ENCODE measurements at places on chromosomes 12 and 14.

DNA sequence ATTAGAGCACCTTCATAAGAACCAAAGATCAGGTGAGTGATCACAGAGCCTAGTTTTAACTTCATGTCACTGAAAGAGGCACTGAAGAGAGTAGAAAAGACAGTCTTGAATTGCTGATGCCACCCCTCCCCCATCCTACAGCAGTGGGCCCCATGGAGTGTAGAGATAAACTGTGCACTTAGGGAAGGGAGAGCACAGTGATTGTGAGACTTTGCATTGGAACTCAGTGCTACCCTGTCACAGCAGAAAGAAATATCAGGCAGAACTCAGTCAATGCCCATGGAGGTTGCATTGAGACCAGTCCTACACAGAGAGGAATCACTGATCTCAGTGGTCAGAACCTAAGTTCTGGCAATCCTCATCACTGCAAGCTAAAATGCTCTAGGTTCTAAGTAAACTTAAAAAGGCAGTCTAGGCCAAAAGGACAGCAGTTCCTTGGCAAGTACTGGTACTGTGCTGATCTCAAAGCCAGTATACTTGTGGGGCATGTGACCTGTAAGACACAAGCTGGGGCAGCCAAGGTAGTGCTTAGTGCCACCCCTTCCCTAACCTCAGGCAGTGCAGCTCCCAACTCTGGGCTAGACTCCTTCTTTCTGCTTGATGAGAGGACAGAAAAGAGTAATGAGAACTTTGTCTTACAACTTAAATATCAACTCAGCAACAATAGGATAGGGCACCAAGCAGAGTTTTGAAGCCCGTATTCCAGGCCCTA, 94.1 kb downstream of the FSCB start:
- no peak for DNase-seq

- no peak for DNase-seq
Measured at GRCh38 chr12:76680940-76681339, 83.0 kb upstream of the ZDHHC17 start.

- DNase-seq, result no peak
Measured at GRCh38 chr12:19251481-19252132, 122.1 kb downstream of the PLEKHA5 start.

DNA sequence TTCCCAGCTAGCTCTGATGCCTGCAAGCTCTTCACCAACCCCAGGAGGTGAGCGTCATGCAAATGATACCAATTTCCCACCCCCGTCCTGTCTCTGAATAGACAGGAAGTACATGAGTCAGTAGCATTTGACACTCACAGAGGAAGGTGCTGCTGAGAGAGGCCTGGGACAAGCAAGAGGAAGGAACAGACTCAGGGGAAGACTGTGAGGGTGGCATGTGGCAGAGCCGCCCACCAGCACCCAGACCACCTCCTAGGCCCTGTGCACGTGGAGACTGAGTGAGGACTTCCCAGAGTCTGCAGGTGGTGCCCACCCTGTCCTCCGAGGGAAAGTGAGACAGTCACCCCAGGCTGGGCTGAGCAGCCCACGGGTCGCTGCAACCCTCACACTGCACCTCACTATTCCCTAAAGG, 199.5 kb upstream of the SFSWAP start:
- no peak for DNase-seq

DNA sequence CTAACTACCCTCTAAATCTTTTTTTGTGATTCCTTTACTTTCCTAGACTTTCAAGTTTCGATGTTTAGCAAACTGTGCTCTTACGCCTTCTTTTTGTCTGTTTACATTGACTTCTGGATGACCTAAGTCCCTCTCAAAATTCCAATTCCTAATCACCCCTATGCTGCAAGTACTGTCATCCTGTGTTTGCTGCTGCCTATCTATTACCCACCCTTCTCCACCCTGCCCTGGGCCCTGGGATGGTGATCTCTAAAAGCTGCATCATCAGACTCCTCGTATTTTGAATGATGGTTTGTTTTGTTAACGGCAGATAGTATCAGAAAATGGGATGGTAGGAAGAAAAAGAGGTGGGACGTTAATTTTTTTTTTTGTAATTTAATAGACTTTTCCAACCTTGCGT, 272.1 kb downstream of the DIO2 start:
- no peak for DNase-seq

- DNase-seq, result no peak
Measured at GRCh38 chr14:76696791-76697190, 64.5 kb upstream of the VASH1 start.

- DNase-seq, result no peak
Measured at GRCh38 chr14:49893309-49894213, 679 bp downstream of the ARF6 start.

- DNase-seq, result no peak
Measured at GRCh38 chr14:51595881-51596455, 55.7 kb upstream of the FRMD6 start.

DNA sequence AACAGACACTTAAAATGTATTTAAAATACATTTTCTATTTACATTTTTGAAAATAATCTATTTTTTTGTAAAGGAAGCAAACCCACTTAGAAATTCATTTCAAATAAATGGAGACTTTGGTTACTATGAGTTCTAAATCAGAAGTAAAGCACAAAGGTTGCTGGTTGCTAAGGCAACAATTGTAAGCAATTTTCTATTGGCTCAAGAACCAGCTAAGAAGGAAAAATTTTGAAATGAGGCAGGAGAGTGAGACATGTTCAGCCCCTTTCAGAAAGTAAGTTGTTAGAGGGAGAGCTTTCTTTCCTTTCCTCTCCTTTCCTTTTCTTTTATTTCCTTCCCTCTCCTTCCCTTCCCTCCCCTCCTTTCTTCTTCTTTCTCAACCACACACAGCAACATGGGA, 80.7 kb downstream of the PRMT8 start:
- no peak for DNase-seq

DNA sequence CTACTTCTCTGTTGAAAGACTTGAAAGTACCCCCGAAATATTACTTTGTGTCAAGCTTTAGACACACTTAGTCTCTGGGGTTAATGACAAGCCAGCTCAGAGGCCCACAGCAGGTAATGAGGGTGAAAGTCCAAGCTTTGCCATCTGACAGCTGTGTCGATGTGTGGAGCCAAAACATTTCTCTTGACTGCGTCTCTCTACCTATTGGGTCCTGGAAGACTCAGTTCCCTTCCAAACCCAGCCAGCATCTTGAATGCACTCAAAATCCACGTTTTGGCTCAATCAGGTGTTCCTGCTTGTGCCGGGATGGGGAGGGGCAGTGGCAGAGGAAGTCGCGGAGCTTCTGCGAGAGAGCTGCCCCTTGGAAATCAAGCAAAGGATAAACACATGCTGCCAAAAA, 3.2 kb downstream of the PLXNC1 start:
- DNase-seq, result no peak

DNA sequence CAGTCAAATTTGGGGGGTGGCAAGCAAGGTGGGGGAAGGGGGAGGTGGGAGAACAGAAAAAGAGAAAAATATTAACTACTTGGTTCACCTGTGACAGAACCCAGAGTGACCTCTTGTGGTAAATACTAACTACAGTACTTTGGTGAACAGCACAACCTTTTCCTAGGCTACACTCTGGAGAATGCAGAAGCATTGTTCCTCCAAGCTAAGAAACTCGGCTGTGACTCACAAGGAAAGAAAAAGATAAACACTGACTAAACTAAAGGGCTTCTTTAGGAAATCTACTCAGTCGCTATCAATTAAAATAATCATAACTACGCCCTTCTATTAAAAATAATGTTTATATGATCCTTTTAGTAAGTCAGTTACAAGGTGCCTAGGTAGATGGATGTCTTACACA, 5.4 kb downstream of the KCNH5 start:
- no peak for DNase-seq

DNA sequence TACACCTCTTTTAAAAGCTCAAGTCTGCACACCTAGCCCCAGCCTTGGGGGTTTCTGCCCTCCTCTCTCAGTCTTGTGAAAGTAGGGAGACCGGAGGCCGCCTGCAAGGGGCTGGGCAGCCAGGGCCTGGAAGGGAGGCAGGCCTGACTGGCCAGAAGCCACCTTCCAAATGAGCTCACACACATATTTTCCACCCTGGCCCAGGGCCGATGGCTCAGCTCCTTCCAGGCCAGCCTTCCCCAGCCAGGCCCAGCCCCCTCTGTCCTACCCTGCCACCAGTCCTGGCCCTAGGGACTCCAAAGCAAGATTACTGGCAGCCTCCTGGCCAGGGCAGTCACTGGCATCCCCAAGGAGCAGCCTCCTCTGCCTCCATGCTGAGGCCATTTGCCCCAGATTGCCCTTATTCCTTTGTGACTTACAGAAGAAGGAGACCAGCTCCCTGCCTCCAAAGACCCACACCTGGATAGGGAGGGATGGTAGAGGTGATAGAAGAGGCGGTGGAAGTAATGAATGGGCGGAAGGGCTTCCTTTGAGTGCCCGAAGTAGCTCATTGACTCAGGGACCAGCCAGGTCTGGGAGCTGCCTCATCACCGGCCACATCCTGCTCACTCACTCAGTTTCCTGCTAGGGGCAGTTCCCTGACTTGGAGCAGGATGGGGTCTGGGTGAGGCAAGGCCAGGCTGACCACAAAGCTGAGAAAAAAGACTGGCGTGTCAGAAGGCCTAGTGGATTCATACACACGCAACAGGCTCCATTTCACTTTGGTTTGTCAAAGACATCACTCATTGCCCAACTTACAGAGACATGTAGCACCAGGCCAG, 14.8 kb downstream of the MMP14 start:
- DNase-seq, result no peak

GRCh38 chr12:124434354-124434753, 133.1 kb downstream of the NCOR2 start:
- DNase-seq, result no peak

- no peak for DNase-seq
Measured at GRCh38 chr14:49947506-49947905, 54.6 kb downstream of the ARF6 start.

- DNase-seq, result no peak
Measured at GRCh38 chr14:44896275-44897040, 65.3 kb downstream of the KLHL28 start.

DNA sequence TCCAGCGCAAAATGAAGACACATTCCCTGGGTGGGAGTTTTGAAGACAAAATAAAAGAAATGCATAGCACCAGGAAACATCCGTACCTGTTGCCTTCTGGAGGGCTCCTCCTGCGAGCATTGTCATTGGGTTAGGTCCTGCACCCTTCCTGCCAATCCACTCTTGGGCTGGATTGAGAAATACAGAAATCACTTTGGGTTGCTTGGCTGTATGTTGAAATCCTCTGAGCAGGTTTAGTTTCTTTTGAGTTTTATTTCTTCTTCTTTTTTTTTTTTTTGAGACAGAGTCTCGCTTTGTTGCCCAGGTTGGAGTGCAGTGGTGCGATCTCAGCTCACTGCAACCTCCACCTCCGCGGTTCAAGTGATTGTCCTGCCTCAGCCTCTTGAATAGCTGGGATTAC, 67.6 kb downstream of the ARF6 start:
- DNase-seq, result no peak

DNA sequence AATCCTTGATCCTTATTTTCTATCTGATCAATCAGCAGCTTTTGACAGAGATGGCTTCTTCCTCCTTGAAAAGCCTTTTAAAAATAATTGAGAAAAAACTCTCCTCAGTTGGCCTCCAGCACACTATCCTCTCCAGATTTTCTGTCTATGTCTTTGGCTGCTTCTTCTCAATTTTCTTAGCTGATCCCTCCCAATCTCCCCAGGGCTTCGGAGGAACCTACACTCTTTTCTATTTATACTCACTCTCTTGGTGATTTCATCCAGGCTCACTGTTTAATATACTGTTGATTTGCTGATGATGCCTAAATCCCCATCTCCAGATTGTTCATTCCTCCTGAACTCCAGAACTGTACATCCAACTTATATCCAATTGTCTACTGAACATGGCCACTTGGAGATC, 54.8 kb downstream of the RDH12 start:
- DNase-seq, result no peak

DNA sequence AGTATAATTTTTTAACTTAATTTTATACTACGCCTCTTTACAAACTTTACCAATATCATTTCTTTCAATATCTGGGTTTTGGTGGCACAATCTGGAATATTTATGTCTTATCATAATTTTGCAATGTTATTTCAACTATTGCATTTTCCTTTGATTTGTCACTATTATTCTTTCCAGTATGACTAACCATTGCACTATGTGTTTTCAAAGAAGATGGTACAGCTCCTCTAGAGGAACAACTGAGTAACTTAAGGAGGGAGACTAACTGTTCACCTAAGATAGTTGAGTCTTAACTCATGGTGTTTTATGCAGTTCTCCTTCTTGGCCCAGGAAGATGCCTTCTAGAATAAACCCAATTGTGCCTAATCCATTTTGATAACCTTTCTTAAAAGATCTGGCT, 60.5 kb upstream of the KIF21A start:
- no peak for DNase-seq

DNA sequence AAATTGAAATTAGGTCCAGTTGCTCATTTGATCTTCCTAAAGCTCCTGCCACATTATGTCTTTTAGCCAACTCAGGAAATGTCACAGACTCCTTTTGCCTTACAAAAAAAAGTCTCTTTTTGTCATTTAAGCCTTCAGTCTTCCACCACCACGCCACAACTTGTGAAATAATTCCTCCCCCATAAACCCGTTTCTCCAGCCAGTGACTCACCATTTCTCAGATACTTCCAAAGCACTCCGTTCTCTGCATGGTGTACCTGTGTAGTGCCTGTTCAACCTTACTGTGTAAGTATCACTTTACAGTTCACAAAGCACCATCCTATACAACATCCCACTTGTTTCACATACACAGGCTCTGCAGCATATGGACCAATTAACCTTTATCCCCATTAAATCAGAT, 139.5 kb upstream of the AEBP2 start:
- DNase-seq, result no peak

DNA sequence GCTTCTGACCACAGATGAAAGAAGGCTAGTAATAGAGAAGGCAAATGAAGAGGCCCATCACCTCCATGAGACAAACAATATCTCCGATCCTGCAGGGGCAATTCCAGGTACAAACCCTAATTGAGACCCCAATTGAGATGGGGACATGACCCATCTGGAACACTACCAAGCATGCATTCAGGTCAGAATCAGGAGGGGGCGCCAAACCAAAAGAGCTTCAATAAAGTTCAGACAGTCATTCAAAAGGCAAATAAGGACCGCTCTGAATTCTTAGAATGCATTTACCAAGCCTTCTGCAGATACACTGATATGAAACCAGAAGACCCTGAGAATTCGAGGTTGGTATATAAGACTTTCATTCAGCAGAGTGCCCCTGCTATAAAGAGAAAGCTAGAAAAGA, 10.2 kb upstream of the EDDM3B start:
- no peak for DNase-seq

GRCh38 chr12:104295954-104296353, 7.6 kb upstream of the EID3 start:
- no peak for DNase-seq
